Islet precursor cell (in vitro differentiated cells): ENCODE measurements at places on chromosomes 3 and 15.

DNA sequence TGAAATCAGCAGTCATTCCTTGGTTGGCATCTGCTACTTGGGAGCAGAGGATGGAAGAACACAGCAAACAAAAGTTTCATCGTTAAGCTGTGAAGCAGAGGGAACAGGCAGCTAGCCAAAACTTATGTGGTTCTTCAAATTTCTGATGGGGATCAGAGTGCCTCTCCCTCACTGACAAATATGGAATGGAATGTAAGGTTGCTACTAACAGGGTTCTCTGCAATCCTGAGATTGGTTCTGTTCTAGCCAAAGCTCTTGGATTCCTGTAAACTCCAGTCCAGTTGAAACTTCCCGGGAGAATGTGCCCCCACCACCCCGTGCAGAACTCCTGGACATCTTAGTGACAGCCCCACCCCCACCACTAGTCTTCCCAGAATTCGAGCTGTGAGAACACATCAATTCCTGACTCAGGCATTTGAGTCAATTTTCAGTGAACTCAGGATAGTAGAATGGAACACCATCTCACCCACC lies 55.9 kb upstream of the PHLDB2 start:
- peak; percentile 82 for DNase-seq

GRCh38 chr3:119175872-119176756 lies 2.7 kb downstream of the UPK1B start:
- DNase-seq: no peak

GRCh38 chr3:59467476-59467875 lies 417.7 kb upstream of the CFAP20DC start:
- no peak for DNase-seq

GRCh38 chr3:105347625-105348302 lies 18.9 kb upstream of the ALCAM start:
- DNase-seq: no peak

DNA sequence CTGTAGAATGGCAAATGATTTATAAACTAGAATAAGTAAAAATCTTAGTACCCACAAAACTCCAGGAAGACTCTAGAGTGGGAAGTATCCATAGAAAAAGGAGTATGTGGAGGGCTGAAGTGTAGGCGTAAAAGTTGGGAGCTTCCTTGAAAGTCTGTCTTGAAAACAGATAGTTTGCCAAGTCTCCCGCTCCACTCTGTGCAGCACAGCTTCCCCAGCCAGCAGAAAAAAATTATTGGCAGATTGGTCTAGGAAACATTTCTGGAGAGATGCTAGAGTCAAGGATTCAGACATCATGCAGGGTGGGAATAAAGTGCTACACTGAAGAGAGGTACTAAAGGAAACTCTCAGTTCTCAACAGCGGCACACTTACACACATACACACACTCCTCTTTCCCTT lies 53.4 kb upstream of the CD200R1L start:
- no peak for DNase-seq

DNA sequence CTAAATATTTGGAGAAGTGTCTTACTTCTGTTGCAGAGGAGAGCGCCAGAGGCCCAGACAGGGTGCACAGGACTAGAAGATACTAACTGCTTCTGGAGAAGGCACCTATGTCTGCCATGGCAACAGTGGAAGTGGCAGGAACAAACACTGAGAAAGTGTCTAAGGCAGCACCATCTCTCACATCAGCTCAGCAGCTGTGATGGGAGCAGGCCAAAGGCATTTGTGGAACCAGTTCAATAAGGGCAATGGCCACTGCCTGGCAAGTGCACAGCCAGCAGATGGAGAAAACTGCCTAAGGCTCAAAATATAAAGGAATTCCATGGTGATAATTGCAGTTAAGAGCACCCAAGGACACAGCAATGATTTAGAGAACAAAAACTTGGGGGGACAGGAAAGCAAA lies 563.0 kb upstream of the CCDC54 start:
- DNase-seq: peak; percentile 64

DNA sequence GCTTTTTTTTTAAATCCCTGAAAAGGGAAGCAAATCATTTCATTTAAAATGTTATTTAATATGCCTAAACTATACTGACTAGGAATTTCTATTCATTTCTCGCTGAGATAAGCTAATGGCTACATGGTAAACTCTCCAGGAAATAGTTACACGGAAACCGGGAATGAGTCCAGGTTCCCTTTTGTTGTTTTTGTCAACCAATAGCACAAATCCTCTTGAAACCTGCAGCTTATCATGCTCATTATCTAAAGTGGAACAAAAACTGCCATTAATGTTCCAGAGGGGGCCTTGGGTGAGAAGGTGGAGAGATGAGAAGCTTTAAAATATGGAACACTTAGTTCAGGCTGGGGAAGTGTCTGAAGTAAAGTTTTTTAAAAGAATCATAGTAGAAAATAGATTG lies 113.5 kb upstream of the ALCAM start:
- no peak for DNase-seq

DNA sequence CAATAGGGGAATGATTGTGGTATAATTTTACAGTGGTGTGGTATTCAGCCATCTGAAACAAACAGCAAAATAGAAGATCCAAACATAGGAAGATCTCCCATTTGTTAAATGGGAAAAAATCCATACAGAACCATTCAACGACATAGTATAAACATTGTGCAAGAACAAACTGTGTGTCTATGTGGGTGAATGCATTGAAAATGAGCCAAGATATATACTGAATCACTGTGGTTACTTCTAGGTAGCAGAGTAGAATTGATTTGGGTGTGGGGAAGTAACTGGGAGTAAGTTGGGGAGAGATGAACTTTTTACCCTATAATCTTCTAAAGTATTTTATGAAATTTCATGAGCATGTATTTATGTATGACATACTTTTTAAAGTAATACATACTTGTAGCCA lies 123.1 kb upstream of the UMPS start:
- no peak for DNase-seq

GRCh38 chr3:101852983-101853840 lies 3.9 kb downstream of the NFKBIZ start:
- DNase-seq: no peak

DNA sequence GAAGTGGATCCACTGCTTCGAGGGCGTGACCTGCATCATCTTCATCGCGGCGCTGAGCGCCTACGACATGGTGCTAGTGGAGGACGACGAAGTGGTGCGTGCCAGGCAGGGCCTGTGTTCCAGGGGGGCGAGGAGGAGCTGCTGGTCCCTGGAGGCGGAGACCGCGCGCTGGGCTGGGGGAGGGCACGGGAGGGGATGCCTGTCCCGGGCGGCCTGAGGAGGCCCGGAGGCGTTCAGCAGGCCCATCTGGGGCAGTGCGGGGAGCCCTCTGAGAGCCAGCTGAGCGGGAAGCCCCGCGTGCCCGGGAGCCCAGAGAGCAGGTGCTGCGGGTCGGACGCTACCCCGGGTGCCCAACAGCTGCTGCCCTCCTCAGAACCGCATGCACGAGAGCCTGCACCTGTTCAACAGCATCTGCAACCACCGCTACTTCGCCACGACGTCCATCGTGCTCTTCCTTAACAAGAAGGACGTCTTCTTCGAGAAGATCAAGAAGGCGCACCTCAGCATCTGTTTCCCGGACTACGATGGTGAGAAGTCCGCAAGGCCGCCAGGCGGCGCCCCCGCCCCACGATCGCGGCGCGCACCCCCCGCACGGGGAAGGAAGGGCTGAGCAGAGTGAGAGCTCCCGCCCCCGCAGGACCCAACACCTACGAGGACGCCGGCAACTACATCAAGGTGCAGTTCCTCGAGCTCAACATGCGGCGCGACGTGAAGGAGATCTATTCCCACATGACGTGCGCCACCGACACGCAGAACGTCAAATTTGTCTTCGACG lies 2.9 kb downstream of the GNAT1 start:
- peak; percentile 84 for DNase-seq

DNA sequence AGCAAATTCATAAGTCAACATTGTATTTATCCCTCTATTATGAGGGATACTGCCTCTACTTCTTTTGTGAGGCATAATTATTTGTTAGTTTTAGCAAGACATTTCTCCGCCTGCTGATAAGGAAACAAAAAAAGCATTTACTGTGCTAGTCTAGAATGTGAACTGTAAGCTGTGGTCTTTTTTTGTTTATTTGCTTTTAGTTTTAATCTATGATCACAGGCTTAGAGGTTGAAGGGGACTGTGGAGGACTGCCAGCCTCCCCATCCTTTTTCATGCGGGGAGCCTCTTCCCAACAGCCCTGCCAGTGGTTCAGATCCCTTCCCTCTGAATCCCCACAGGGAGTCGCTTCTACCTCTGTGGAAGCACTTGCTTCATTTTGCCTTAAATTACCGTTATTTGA lies 331.0 kb upstream of the ROPN1 start:
- no peak for DNase-seq

GRCh38 chr15:28100516-28101195 lies 1.5 kb upstream of the OCA2 start:
- DNase-seq: no peak

GRCh38 chr3:35864871-35865270 lies 225.5 kb downstream of the ARPP21 start:
- no peak for DNase-seq

GRCh38 chr15:55914446-55914845 lies 79.0 kb downstream of the NEDD4 start:
- no peak for DNase-seq

DNA sequence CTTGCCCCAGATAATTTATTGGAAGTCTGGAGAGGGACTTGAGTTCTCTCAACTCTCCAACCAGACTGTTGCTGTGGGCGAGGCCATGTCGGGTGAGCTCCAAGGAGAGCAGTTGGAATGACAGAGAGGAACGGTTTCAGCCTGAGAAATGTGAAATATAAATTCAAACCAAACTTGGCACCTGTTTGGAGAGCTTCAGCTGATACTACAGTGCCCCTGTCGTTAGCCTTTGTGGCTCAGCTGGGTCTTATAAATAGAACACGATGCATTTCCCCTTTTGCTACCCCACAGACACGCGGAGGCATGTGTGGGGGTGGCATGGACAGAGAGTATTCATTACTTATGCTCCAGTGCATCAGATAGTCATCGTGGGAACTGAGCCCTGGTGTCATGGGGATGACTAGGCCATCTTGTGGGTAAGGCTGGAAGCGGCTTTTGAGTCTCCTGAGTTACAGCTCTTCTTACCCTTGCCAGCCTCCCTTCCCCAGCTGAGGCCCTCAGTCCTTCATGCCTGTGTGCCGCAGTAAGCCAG lies 15.6 kb downstream of the SMAD3 start:
- no peak for DNase-seq

- DNase-seq: no peak
Observed at GRCh38 chr3:89380016-89380415, 272.6 kb downstream of the EPHA3 start.

DNA sequence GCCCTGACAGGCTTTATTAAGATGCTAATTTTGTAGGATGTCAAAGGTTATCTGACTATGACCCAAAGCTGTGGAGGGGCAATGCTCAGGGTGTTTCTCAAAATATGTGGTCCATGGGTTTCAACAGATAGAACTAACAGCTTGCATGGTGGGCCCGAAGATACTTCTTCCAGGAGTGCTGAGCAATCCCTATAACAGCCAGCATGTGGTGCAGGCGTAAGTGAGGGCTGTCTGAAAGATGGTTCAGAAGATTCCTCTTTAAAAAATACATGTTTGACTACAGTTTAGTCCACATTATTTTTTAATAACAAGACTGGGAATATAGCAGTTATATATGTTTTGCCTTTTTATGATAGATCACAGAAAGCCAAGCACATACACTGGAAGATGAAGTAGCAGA lies 7.6 kb downstream of the SCG3 start:
- no peak for DNase-seq

DNA sequence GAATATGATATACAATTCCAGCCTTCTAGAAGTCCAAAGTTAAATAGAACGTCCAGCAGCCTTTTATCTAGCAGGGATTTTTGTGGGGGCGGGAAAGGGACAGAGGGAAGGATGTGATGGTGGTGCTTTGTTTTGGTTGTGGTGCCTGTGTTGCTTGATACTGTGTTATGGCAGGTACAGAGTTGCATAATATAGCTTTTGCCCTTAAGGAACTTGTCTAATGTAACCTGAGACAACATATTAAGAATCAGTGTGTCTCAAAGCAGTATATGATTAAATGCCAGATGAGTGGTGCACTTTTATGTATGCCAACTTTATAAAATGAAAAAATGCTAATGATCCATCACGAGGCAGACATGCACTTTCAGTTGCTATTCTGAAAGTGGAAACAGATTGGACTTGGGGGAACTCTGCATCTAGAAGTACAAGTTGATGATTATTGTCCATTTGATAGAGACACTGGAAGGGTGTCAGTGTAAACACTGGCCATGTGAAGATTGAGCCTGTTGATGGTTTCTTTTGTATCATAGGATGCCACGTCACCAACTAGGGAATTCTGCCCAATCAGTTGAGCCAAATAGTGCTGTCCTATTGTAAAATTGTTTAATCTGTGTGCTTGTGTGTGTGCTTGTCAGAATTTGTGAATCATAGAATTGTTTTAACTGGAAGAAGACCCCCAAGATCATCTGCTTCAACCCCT lies 23.0 kb downstream of the NEO1 start:
- DNase-seq: no peak

DNA sequence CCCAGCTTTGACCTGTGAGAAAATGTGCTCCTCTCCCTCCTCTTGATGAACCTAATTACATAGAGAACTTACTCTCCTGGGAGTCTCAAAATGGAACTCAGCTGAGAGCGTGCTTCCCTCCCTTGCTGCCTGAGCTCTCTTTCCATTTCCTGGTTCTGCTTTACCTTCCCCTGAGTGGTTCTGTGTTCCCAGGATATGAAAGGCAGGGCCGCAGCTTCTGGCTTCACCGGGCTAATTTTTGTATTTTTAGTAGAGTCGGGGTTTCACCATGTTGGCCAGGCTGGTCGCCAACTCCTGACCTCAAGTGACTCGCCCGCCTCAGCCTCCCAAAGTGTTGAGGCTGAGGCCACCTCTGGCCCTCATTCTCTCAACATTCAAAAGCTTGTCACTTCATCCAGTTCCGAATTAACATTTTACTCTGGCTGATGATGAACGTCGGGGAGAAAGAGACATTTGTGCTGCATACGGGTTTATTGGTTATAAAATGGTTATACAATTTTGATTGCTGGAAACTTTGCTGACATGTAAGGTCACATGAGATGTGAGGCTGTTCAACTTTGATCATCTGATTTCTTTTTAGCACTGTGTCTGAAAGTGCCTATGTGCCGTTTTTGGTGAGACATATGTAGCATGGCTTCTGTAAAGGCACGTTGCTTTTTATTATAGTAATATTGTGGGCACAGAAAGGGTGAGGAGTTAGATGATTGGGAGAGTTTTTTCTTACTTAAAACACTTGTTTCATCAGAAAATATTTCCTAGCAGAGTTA lies 6.6 kb downstream of the PLS1 start:
- no peak for DNase-seq

GRCh38 chr3:21672303-21672702 lies 78.7 kb downstream of the ZNF385D start:
- peak; percentile 68 for DNase-seq

DNA sequence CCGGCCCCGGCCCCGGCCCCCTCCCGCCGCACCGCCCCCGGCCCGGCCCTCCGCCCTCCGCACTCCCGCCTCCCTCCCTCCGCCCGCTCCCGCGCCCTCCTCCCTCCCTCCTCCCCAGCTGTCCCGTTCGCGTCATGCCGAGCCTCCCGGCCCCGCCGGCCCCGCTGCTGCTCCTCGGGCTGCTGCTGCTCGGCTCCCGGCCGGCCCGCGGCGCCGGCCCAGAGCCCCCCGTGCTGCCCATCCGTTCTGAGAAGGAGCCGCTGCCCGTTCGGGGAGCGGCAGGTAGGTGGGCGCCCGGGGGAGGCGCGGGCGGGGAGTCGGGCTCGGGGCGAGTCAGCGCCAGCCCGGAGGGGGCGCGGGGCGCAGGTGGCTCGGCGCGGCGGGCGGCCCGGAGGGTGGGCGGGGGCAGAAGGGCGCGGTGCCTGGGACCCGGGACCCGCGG lies 352 bp downstream of the CHRD start:
- peak; percentile 82 for DNase-seq

- DNase-seq: peak; percentile 74
Observed at GRCh38 chr3:11661052-11661656, 17.4 kb upstream of the VGLL4 start.
